ENCODE measurements at places on chromosomes 7 and 10.

GRCh38 chr10:71038921-71039320 lies 150.6 kb upstream of the PCBD1 start:
- no peak for DNase-seq

DNA sequence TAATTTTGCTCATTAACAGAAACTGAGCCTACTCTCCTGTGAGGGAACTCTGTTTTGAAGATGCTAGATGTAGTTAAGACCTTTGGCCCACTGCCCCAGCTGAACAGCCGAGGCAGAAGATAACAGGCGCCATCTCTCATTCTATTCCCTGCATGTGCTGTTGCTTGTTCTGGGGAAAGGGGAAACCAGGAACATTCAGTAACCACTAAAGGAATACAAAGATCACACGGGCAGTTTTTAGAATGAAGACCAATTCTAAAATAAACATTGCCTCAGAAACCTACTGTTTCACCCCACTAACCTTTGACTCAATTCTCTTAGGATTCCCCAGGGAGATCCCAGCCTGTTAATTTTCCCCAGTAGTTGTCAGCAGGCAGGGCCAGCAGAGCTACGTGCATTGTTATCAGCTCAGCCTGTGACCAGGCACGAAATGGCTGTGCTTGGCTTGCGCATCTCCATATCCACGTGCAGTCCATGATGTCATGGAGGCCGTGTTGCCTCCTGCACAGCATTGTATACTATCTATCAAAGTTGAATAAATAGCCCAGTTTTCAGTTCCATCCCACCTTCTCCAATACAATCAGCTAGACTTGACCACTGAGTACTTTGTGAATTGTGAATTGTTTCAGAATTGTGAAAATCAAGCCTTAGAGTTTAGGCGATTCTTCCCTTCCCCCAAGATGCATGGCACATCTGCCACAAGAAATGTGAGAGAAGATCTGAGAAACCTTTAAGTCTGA lies 36.0 kb downstream of the ANK3 start:
- no peak for DNase-seq

- no peak for DNase-seq
These were observed 54.8 kb upstream of the ECHDC3 start for GRCh38 chr10:11687357-11687771.

- no peak for DNase-seq
These were observed 56.7 kb downstream of the NEURL1 start for GRCh38 chr10:103550229-103550628.

- DNase-seq = no peak
These were observed 152.4 kb upstream of the ADCY1 start for GRCh38 chr7:45421806-45422205.

GRCh38 chr10:44989597-44990301 lies 11.0 kb upstream of the ZNF22 start:
- no peak for DNase-seq

DNA sequence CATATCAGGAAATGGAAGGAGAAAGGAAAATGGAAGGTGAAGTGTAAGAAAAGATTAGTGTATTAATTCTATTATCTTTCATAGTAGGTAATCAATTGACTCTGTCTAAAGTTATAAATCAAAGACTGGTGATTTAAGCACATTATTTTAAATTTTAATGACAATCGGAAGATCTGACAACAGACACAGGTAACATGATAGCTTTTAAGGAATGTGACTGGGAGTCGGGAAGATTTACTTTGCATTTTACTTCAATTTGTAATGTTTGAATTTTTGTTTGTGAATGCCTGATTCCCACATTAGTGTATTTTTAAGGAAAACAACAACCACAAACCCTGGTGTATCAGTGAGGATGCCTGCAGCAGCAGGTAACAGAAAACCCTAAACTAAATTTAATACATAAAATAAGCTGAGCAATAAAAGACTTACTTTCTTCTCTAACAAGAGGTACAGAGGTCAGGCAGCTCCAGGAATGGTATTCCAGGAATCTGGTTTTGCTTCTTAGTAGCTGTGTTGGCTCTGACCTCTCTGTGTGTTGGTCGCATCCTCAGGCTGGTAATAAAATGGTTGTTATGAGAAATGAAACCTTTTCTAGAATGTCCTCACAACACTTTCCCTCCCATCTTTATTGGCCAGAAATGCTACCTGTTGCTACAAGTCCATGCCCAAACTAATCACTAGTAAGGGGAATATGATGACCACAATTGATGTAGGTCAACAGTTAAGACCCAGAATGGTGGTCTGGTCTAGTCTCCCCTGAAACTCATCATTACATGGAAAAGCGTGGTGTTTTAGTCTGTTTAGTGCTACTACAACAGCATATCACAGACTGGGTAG lies 12.2 kb downstream of the DNAJB9 start:
- no peak for DNase-seq

- no peak for DNase-seq
These were observed 59.8 kb upstream of the ANTXRL start for GRCh38 chr10:46226900-46227558.

GRCh38 chr7:73704640-73705550 lies 14.6 kb downstream of the STX1A start:
- no peak for DNase-seq

DNA sequence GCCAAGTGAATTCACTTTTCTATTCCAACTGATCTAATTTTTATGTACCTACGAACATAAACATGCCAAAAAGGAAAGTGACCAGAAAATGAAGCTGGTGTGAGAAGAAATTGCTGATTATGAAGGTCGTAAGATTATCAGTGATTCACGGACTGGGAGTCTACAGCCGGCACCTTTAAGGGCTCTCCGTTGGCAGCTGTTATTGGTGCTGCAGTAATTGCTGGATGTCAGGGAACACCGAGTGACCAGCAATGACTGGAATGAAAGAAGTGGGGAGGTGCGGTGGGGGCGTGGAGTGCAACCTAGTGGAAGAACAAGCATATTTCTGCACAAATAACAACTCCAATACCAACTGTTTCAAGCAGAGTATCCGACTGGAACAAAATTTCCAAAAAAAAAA lies 109.8 kb upstream of the TARP start:
- no peak for DNase-seq

DNA sequence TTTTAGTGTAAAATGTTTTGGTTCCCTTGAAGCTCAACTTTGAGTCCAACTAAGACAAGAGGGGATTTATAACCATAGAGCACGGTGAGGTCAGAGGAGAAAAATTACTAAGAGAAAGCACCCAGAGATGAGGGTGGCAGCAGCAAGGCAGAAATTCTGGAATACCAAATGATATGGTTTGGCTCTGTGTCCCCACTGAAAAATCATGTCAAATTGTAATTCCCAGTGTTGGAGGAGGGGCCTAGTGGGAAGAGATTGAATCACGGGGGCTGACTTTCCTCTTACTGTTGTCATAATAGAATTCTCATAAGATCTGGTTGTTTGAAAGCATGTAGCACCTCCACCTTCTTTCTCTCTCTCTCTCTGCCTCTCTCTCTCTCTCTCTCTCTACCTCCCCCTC lies 19.4 kb upstream of the AKR1C1 start:
- DNase-seq = no peak

GRCh38 chr10:17196573-17196972 lies 4.9 kb downstream of the TRDMT1 start:
- no peak for DNase-seq

- DNase-seq = no peak
These were observed 266.6 kb downstream of the PARD3 start for GRCh38 chr10:34548466-34548865.

GRCh38 chr10:7388602-7389001 lies 22.2 kb downstream of the SFMBT2 start:
- DNase-seq = no peak

DNA sequence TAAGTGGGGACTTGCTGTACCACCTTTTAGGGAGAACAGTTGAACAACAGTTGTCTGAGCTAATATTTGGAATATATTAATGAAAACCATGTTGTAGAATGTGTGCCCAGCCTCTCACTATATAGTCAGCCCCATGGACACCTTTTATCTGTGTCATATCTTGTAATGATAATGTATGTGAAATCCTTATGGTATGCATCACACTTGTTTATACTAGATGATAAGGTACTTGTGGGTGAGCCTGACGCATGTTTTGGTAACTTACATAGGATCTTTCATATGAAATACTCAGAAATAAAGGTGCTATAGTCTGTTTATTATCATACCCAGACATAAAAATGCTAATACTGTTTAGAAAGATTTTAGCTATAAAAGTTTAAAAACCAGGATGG lies 32.8 kb downstream of the CAMK1D start:
- no peak for DNase-seq

DNA sequence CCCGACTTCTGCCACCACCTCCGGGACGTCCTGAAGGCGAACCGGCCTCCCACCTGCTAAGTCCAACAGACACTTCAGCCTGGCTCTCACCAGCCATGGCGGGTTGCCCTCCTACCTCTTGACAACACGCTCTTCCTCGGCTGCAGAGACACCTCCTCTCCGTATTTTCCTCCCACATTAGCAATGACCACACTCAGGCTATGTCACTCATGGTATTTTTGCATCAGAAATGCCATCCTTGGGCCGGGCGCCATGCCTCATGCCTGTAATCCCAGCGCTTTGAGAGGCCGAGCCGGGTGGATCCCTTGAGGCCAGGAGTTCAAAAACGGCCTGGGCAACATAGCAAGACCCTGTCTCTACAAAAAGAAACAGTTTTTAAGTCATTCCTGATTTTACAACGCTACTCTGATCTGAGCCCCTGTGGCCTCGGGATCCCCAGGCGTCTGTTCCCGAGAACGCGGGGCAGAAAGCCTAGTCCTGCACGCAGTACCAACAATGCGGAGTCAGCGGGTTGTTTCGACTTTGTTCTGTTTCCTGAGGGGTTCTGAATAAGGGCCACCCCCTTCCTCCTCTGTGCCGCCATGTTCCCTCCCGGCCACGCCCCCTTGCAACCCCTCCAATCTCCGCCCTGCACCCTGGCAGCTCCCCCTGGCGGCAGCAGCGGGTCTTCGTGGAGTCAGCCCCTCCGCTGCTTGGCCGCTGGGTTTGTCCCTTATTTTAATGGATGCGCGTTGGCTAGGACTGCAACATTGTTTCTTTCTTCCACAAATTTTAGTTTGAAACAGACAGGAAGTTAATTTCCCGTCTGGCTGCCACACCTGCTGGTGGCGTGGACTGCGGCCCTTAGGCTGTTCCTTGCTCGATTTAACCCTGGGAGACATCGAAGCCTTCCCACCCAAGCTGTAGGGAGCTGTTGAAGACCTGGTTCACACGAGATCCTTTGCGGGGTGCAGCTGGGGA lies 9.7 kb upstream of the ZFAND2A start:
- DNase-seq = peak; percentile 78

- DNase-seq = no peak
These were observed 317.4 kb downstream of the PTPRN2 start for GRCh38 chr7:158270106-158270775.

DNA sequence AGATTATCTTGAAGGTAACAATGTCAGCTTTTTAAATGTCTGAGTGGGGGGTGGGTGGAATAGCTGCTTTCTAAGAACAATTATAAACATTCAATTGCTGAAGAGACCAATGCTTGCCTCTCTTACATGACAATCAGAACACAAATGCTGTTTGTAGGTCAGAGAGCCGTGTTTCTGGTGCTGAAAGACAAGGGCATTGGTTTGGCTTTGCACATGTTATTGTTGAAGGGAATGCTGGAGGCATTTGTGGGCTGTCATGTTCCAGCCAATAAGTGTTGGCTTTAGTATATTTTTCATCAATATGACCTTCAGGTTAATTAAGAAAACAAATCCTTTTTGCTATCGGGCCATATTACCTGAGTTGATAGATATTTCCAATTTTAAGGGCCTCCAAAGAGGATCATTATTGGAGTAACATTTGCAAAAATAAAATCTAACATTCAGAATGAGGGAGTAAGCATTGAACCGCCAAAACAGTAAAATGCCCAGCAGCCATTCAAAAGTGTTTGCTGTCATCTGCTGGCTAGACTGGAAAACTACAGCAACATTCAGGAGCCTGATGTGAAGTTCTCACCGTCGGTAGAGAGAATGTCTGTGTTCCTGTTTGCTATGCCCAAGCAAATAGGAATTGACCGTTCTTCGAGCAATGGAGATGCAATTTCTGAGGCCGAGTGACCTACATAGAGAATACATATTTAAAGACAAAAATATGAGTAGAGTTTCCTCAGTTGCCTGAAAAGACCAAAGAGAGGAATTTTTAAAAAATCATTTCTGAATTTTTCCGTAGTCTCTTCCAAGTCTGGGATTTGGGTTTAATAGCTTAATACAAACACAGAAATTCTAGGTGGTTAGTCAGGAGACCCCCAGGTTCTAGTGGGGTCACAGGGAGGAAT lies 118.9 kb downstream of the APBB1IP start:
- DNase-seq = peak; percentile 67

DNA sequence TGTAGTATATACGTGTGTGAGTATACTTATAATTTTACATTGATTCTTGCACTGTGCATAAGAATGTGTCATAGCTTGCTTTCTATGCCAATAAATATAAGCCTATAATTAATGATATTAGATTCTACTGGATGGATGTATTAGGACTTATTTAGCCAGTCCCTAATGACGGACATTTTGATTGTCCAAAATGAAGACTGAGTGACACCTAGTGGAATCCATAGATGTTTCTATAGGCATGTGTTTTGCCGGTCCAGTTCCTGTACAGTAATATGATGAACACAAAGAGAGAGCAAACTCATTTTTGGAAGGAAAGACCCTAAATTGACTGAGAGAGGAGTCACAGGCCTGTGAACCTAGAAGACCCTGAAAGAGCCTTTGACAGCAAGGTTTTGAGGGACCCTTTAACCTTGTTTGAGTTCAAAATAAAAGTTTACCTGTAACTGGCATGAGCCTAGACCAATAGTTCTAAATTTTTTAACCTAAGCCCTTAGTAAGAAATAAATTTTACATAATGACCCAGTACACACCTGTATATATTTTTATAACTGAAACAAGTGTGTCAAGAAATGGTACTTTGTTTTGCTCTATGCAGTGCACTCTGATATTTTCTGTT lies 42.4 kb upstream of the AGBL3 start:
- DNase-seq = peak; percentile 67

DNA sequence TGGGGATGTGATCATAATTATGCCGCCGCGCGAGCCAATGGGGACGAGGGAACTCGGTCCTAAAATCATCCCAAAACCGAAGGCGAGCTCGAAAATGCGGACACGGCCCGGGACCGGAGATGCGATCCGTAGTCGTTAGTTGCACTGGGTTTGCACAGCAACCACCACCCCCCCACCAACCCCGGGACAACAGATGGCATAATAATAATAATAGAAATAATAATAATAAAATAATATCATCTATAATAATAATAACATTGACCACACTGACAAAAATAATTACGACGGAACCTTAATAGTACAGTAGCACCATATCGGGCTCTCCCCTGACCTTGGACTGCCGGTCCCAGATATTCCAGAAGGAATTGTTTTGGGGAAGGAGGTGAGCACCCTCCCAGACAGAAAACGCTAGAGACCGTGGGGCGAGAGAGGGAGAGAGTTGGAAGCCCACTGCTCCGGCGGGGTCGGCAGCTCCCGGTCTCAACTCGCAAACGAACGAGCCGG lies 1.1 kb upstream of the EMX2 start:
- no peak for DNase-seq

DNA sequence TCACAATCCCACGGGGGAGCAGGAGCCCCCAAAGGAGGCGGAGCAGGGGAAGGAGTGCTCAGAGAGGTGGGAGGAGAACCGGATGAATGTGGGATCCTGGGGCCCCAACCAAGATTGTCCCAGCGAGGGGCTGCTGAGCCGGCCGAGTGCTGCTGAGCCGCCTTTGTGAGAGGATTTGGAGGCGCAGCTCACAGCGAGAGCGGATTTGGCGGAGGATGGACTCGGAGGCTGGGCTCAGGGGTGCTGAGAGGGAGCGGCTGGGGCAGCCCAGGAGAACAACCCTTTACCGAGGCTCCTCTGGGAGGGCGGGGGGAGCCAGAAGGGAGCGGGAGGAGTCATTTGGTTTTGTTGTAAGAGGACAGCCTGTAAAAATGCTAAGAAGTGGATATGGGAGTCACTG lies 23.0 kb downstream of the GHRHR start:
- DNase-seq = no peak
